ENCODE measurements at places on chromosomes 12 and 14. TPM values are rescaled to one million over a fixed set of nuclear protein-coding genes. Genes with fewer than 3 reads are reported as not detected.

DNA sequence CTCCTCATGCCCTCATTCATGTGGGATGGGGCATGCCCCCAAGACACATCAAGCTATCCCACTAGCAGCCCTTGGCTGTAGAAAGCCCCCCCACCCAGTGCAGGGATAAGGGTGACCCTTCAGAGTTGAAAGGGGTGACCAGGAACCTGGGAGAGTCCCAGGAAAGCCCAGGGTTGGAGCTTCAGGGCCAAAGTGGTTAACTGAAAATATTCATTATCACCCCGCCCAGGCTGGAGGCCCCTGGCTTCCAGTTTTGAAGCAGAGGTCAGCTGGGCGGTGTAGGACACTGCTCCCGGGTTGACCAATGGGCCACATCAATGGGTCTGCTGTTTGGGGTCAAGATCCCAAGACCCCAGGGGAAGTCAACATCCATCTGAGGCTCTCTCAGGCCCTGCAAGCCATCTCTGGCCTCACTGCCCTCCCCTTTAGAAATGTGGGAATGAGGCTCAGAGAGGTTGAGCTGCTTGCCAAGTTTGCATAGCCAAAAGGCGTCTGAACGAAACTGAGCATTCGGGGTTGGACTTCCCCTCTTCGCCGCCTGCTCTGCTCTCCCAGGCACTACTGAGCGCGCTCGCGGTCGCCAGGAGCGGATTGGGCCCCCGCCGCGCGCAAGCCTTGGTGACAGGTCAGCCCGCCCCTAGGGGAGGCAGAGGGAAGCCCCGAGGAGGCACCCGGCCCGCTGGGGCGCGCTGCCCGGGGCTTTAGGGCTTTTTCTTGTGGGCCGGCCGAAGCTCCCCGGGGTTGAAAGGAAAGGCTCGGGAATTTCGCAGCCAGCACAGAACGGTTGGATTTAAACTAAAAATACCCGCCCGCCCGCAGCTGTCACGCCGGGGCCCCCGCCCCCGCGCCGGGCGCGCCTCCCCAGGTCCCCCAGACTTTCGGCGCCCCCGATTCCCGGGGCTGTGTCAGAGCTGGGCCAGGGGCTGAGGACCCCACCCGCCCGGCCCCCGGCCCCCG is 576 bp downstream of the SYNE3 start:
- peak; percentile 87 for DNase-seq

The KRT2 gene
- not detected for total RNA-seq

DNA sequence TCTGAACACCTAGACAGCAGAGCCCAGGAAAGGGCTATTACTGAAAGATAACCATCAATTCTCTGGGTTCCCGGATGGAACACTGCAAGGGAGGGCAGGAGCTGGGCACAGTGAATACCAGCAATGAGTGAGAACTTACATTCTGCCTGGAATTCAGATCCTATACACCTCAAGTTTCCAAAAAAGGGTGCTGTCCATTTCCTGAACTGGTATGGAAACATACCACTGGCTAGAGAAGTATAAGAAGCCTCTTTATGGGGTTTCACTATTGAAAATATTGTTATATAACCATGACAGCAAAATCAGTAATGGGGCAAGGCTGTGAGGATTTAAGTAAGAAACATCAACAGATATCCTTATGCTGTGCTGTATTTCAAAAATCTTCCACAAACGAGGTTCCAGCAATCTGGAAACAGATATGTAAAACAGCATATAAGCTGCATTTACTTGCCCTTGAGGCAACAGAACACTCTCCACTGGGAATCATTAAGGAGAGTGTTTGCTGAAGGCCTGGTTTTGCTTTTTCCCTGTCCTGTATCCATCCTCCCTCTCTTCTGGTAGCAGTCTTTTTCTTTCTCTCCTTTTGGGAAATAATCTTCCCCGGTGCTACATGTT is 53.3 kb upstream of the GTF2A1 start:
- no peak for DNase-seq

GRCh38 chr14:97266653-97267052 is 469.5 kb downstream of the VRK1 start:
- no peak for DNase-seq

The BDKRB1 gene
- not detected for total RNA-seq

- no peak for DNase-seq
Measured at GRCh38 chr14:61642614-61642982, 52.7 kb upstream of the HIF1A start.

DNA sequence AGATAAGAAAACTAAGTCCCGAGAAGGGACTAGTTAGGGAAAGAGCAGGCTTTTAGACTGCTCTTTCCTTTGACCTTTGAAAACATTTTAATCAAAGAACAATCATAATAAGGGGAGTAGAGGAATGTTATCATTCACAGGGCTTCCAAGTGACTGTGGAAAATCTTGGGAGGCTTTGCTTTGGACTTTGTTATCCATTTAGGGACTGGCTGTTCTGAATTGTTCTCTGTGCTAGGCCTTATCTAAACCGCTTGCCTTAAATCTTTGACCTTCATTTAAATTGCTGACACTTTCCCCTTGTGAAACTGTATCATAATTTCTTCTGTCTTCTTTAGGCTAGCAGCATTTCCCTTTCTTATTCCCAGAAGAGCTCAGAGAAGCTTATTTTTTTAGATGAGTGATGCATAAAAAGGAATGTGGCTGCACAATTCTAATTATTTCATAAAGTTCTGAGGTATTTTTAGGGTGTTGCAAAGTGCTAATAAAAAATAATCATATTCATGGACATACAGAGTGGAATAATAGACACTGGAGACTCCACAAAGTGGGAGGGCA is 9.5 kb upstream of the CALM1 start:
- no peak for DNase-seq

GRCh38 chr12:69204191-69204590 is 35.2 kb upstream of the CPSF6 start:
- no peak for DNase-seq

GRCh38 chr14:33730156-33730555 is 220.7 kb downstream of the EGLN3 start:
- DNase-seq, result no peak

GRCh38 chr14:99258876-99259726 is 12.9 kb downstream of the BCL11B start:
- DNase-seq, result no peak

DNA sequence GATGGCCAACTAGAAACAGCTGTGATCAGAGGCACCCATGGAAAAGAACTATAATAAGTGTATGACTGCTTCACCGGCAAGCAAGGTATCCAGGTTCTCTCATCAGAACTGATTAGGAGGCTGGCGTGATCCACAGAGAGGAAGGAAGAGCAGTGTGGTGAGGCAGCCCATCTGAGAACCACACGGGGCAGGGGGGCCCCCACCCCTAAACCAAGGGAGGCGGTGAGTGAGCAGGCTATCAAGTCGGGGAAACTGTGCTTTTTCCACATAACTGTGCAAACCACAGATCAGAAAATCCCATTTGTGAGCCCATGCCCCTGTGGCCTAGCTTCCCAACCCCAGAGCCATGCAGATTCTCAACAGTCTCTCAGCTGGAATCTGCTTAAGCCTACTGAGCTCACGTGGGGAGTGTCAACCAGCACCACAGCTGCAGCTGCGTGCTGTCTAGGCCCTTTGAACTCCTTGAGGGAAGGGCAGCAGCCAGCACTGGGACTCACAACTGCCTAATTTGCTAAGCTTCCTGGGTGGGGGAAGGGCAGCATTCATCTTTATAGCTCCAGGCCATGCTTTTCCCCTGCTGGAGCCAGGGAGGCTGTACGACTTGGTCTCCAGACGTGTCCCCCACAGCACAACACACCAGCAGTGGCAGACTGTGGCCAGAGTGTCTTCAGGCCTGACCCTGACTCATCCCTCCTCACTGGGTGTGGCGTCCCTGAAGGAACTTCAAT is 444.4 kb upstream of the ATP2B1 start:
- DNase-seq, result no peak

The ABCD2 gene
- total RNA-seq, result 0.46 TPM

DNA sequence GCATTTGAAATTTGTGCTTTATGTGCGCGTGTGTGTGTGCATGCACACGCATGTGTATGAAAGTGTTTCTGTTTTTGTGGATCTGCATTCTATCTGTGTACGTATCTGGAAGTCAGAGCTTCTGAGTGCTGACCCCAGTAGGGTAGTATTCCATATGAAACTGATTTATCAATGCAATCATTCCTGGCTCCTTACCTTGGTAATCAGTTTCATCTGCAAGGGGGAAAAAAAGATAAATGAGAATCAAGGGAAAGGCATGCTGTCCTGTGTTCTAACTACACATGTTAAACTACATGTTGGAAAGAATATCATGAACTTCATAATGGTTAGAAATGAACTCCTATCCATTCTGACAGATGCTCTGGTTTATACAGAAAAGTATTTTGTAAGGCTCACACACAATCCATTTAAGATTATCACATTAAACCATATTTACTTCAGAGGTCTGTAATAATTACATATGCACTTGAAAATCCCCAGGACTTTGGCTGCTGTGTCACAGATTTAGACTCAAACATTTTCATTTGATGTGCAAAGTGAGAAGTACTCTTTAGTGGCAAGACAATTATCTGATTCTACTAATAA is 276.1 kb upstream of the LMO3 start:
- no peak for DNase-seq

DNA sequence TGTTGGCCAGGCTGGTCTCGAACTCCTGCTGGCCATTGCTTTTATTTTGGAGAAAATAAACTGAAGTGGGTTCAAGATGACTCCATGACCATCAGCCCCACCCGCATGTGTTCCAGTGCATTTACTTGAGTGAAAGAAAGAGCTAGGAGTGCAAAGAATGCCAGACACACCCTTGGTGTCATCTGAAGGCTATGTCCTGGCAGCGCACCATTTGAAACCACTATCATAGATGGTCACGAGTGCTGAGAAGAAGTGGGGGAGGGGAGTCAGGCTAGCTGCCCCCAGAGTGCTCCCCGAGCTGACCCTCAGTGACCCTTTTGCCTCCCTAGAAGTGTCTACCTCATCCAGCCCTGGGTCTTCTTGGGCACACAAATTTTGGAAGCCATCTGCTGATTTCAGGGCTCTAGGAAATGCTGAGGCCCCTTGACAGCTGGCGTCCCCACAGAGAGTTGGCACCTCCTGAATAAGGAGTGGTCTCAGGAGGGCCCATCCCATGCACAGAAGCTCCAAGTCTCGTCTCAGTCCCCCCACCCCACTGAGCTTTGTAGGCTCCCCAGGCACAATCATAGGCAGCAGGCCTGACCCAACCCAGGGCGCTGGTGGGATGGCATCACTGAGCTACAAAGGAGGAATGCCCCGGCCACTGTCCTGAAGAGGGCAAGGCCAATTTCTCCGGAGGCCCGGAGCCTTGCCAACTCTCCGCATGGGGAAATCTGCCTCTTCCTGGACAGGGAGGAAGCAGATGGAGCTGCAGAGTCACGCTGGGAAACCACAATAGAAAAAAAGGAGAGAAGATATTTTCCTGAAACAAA is 28.0 kb downstream of the PXN start:
- DNase-seq, result no peak

GRCh38 chr12:47268501-47269454 is 189.0 kb upstream of the AMIGO2 start:
- DNase-seq, result no peak

The C2CD5 gene
- total RNA-seq, result 38.0 TPM

DNA sequence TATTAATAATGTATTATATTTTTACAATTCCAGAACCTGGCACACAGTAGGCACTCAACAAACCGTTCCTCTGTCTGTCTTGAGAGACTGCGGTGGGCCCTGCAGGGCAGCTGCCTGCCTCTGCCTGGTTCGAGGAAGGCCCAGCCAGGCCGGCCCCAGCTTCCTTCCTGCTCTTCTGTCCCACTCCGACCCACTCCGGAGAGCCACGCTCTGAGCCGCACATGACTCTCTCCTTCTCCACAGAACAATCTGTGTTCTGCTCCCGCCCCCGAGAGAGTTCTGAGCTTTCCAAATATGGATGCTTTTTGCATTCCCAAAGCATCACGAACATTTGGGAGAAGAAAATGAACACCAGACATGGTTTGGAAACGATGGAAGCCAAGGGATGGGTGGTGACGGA is 57.3 kb downstream of the TTC7B start:
- peak; percentile 77 for DNase-seq

DNA sequence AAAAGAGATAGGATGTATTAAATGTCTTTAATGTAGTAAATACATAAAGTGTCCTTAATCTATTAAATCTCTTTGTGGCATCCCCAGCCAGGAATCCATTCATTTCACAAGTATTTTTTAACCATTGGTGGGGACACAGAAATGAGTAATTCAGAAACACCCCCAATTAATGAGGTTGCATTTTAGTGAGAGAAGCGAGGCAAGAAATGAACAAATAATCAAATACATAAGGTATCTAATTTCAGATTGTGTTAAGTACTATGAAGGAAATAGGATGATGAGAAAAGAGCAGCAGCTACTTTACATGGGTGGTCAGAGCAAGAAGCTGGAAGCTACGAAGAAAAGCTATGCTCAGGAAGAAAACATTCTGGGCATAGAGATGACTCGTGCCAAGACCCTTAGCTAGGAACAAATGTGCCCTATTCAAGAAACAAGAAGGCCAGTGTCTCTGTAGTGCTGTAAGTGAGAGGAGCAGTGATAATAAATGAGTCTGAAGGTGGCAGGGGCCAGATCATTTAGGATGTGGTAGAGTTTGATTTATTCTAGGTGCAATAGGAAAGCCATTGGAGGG is 60.5 kb upstream of the IGF1 start:
- no peak for DNase-seq

DNA sequence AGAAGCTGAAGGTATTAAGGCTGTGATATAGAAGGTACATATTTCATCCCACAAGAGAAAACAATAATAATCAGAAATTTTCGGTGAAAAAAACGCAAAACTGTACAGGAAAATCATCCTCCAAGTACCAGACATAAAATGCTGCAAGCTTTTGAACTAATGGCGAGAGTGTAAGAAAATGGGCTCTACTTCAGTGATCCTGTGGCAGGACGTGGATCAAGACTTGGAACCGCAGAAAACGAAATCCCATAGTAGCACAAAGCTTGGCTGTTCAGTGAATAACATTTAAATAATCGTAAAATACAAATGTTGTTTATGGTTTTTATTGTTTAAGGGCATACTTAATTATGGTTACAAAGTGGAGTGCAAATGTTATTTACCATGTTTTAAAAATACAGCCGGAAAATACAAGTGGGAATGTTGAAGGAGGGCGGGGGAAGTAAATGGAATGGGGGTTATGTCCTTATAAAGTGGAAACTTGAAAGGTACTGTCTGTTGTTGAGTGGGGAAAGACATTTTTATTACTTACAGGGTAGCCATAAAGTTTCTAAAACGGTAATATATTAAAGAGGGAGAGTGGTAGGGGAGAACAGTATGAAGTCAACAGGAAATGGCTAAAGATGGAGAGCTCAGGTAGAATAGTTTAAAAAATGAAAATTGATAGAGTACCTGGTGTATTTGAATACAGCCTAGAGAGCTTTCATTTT is 1.1 kb downstream of the SMIM10L1 start:
- DNase-seq, result no peak
